ENCODE measurements at places on chromosomes 4 and X.

- DNase-seq: no peak
Observed at GRCh38 chrX:119755981-119756533, 2.3 kb upstream of the SOWAHD start.

DNA sequence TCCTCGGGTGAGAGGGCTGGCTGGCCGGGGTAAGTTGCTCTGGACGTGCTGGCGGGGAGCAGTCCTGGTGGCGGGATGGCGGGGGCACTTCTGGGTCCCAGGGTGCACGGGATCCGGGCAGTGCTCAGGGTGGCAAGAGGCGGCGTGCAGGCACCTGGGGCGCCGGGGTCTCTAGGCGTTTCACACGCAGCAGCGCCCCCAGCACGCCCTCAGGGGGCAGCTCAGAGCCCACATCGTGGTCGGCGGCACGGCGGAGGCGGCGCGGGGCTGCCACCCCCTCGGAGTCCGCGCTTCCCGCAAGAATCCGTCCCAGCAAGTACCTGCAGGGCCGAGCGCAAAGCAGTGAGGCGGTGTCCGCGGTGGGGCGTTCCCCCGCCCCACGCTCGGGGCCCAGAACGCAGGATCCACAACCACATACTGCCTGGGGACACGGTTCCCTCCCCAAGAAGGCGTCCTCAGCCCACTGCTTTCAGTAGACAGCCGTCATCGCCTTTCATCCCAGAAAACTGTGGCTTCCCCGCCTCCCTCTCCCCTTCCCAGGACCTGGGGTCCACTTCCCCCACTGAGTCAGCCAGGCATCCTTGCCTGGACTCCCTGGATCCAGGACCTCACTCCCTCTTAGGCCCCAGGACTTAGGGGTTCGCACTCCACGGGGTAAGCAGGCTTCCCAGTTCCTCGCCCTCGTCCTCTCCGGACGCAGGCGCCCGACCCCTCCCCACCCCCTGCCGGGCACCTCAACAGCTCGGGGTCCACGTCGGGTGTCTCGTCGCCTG is 4.1 kb downstream of the PCSK1N start:
- DNase-seq: no peak

GRCh38 chr4:73662709-73663546 is 42.7 kb upstream of the RASSF6 start:
- DNase-seq: no peak

GRCh38 chrX:45668686-45669443 is 468.2 kb upstream of the DIPK2B start:
- DNase-seq: no peak

DNA sequence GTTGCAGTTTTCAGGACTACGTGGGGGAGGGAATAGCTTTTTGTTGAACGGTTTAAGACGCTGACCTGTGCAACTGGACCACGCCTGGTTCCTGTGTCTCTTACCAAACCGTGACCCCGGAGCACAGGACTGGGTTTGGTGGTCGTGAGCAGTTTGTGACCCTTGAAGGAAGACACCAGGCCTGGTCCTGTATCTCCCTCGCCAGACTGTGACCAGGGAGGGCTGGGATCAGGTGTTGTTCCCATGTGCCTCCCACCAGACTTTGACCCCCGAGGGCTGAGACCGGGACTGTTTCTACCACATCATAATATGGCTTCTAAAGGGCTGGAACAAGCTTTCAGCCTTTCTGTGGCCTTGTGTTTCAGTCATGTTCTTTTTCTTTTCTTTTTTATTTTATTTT is 683 bp downstream of the EBP start:
- DNase-seq: no peak

DNA sequence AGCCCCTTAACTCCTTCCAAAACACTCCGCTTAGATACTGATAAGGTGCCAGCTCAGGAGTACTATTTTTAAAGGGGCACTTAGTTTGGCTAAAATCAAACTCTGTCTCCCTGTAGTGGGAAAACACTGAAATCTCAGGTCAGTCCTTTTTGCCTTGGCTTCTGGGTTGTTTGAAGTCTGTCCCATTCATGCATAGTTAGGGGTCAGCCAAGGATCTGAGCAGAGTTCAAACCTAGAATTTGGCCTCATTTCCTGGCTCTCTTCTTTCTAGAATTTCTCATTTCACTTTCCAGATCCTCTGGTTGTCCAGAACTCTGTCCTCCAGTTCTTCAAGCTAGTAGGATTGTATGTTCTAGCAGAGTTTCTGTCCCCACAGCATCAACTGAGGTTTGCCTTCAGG is 31.5 kb downstream of the NAT8L start:
- no peak for DNase-seq

GRCh38 chrX:101028562-101028961 is 23.3 kb downstream of the TRMT2B start:
- DNase-seq: no peak

DNA sequence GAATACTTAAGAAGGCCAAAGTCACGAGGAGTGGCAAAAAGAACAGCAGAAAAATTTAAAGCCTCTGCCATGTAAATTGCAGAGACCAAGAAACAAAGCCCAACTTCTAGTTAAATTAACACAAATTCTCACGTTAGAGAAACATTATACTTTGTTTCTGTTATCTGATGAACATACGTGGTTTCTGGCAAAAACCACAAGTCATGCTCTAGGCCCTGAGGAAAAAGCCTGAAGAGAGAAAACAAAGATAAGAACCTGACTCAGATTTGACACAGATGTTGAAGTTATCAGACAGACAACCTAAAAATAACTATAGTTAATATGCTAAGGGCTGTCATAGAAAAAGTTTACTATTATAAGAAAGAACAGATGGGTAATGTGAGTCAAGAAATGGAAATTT is 149.1 kb upstream of the PCDH10 start:
- DNase-seq: no peak

DNA sequence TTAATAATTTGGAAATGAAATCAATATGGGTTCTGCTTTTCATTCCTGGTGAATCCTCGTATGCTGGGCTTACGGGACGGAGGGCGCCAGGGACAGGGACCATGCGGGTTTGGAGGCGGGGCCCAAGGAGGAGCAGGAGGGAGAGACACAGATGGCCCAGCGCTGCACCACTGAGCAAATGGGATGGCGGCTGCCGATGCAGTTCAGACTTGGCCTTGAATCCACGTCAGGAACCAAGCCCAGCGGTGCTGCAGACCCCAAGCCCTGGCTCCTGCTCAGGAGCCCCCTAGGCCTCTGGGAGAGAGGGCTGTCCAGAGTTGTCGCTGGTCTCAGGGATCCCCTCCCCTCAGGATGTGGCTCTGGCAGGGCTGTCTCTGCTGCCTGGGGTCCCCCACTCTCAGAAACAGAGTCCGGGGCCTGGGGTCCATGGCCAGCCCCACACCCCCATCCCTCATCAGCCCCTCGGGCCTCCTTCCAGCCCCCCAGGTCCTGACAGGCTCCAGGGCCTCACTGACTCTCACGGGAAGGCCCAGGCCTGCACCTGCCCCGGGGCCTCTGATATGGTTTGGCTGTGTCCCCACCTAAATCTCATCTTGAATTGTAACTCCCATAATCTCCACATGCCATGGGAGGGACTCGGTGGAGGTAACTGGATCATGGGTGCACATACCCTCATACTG is 75.2 kb downstream of the FAM53A start:
- no peak for DNase-seq

- DNase-seq: no peak
Observed at GRCh38 chr4:77093401-77093800, 17.6 kb upstream of the CCNI start.

DNA sequence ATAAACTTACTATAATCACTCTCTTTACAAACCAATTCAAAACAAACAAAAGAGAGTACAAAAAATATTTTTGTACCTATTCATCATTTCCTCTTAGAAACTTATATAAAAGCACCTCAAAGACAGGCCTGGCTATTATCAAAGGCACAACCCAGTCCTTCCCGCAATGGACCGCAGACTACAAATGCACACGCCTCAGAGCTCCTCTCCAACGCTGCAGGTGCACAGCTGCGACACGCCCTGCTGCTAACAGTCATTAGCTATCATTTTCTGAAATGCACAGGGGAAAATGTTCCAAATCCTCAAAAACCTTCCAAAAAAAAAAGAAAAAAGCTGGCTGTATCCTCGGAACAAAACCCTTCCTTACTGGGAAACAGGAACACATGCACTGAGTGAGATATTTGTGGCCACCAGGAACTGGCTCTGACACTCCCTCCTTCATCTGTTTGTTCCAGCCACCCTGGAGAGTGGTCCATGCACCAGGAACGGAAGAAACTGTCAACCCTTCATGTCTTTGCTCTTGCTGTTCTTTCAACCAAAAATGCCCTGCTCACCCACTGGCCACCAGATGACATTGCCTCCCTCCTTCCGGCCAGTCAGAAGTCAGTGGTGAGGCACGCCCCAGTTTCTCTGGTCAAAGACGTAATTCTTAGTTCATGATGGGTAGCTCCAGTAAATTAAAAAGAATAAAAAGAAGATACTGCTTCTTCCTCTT is 16.7 kb downstream of the IRF2 start:
- DNase-seq: no peak

GRCh38 chrX:10032147-10032546 is 65.0 kb downstream of the CLDN34 start:
- DNase-seq: no peak

DNA sequence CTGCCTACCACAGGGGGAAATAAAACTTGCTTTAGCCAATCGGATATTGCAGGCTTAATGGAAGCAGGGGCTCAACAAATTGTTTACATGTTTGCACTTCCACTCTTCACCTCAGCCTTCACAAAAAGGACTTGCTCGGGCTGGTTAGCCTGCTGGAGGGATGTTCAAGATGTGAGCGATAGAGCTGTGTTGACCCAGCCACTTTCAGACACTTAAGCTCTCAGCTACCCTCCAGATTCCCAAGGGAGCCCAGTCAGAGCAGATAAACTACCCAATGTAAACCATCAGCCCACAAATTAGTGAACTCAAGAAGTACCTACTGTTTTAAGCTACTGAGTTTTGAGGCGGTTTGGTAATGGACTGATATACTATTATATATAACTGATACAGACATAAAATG is 508.4 kb upstream of the FTHL17 start:
- no peak for DNase-seq

DNA sequence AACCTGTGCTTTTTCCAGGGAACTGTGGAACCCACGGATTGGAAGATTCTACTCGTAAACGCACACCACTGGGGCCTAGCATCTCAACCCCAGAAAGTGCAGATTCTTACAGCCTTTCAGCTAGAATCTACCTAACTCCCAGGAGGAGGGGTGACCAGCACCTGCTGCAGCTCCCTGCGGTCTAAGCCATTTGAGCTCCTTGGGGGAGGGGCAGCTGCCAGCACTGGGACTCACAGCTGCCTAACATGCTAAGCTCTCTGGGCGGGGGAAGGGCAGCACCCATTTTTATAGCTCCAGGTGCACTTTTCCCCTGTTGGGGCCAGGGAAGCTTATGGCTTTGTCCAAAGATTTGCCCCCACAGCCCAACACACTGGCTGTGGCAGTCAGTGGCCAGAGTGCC is 595.7 kb upstream of the EPHA5 start:
- no peak for DNase-seq

DNA sequence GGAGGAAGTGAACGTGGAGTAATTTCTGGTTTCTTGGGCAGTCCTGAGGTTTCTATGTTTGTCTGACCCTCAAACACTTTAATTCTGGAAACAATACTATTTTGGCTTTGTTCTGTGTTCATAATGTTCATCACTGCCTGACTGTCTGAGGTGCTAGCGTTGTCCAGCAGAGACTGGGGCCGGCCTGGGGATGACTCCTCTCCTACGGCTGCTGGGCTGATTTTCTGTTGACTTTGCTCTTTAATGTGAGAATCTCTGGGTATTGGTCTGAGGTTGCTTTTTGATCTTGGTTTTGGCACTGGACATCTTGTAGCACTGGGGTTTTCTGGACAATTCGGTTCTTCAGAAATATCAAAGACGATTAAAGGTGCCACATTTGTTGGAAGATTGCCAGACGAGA is 75.8 kb downstream of the RPS3A start:
- DNase-seq: no peak

GRCh38 chr4:8342651-8343261 is 73.2 kb downstream of the HTRA3 start:
- DNase-seq: no peak

All from cortex of kidney (tissue), 1 donor.